ENCODE measurements at places on chromosomes 13 and 19. TPM values are rescaled to one million over a fixed set of nuclear protein-coding genes. Genes with fewer than 3 reads are reported as not detected.

Gene ZNF358
- total RNA-seq, result 75.6 TPM

DNA sequence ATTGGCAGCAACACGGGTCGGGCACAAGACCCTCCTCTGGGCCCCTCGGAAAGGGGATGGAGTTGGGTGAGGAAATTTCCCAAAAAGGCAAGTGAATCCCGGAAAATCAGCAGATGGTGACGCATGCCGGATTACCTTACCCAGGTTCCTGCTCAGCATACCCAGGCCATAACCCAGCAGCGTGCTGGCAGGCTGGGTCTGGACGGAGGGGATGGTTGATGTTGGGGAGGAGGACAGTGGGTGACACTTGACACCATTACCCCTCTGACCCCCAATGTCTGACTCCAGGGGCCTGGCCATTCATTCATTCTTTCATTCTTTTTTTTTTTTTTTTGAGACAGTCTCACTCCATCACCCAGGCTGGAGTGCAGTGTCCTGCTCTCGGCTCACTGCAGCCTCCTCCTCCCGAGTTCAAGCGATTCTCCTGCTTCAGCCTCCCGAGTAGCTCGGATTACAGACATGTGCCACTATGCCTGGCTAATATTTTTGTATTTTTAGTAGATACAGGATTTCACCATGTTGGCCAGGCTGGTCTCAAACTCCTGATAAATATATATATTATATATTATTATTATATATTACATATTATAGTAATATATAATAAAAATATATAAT is 799 bp downstream of the PVR start:
- H3K27ac ChIP-seq, result peak overlapping the region; percentile 90
- DNase-seq, result peak; percentile 18
- H3K4me1 ChIP-seq, result peaks cover 4% of the 10 kb centered on the region

DNA sequence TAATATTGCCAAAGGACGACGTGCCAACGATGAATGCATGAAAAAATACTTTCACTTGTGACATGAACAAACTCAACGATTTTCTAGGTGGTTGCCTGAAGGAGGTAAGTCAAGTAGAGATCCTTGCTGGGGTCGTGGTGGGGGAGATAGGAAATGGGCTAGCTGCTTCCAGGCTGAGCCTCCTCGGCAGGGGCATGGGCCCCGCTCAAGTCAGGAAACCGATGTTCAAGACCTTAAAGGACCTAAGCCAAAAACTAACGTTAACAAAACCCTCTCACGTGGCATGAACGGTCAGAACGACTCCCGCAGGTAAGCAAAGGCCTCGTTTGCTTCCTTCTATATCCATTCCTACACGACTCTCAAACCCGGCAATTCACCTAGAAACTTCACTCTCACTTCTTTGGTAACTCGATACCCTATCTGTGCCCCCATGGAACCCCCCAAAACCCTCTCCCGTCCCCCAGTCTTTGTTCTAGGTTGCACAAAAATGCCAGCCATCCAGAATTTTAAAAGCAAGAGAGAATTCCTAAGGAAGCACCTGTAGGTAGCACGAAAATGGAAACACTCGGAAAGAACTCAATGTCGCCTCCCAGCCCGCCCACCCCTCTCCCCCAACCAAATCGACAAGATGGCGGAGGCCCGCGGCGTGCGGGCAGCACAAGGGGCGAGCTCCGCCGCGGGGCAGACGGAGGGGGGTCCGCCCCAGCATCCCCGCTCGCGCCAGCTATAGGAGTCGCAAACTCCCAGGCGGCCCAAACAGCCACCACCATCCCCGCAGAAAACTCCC is 13.6 kb downstream of the ACP4 start:
- H3K27ac ChIP-seq, result peak overlapping the region; percentile 100
- DNase-seq, result no peak
- peaks cover 32% of the 10 kb centered on the region for H3K36me3 ChIP-seq
- peaks cover 30% of the 10 kb centered on the region for H3K27me3 ChIP-seq
- peaks cover 50% of the 10 kb centered on the region for H3K4me1 ChIP-seq

Gene HSH2D
- total RNA-seq, result not detected

- H3K27me3 ChIP-seq, result no peaks in the 10 kb centered on the region
- H3K4me1 ChIP-seq, result peaks cover 30% of the 10 kb centered on the region
- no peaks in the 10 kb centered on the region for H3K36me3 ChIP-seq
- peak overlapping the region; percentile 99 for H3K27ac ChIP-seq
- no peak for DNase-seq
These were observed 498 bp upstream of the RBM26 start for GRCh38 chr13:79406597-79406908.
